ENCODE measurements at places on chromosomes 12 and 14.

- H3K27ac ChIP-seq = no peak overlapping the region
- no peak overlapping the region for H3K4me3 ChIP-seq
- H3K27me3 ChIP-seq = no peaks in the 10 kb centered on the region
- no peak for DNase-seq
- H3K36me3 ChIP-seq = no peaks in the 10 kb centered on the region
- H3K4me1 ChIP-seq = no peaks in the 10 kb centered on the region
Measured at GRCh38 chr14:66530526-66530925, 22.6 kb downstream of the GPHN start.

DNA sequence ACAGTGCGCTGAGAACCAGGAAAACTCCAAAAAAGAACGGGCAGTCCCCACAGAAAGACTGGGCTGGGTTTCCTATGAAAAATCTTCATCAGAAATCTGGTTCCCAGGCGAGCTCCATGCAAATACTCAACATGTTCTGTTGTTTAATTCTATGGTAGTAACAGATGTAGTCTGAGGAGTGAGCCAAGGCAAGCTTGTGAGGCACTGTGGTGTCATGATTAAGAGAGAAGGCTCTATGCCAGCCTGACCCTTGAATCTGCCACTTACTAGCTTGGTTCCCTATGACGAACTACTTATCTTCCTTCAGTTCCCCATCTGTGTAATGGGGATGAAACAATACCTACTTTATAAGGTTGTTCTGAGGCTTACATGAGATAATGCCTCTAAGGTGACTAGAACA, 10.7 kb downstream of the POMT2 start:
- H3K4me1 ChIP-seq = peaks cover 53% of the 10 kb centered on the region
- H3K36me3 ChIP-seq = no peaks in the 10 kb centered on the region
- no peak overlapping the region for H3K27ac ChIP-seq
- no peak overlapping the region for H3K4me3 ChIP-seq
- H3K27me3 ChIP-seq = no peaks in the 10 kb centered on the region
- no peak for DNase-seq

GRCh38 chr12:110186059-110186458, 61.9 kb downstream of the IFT81 start:
- H3K4me1 ChIP-seq = no peaks in the 10 kb centered on the region
- H3K36me3 ChIP-seq = no peaks in the 10 kb centered on the region
- no peak for DNase-seq
- H3K27ac ChIP-seq = no peak overlapping the region
- H3K4me3 ChIP-seq = no peak overlapping the region

GRCh38 chr12:4140581-4141301, 132.8 kb upstream of the CCND2 start:
- H3K4me1 ChIP-seq = no peaks in the 10 kb centered on the region
- no peak overlapping the region for H3K4me3 ChIP-seq
- no peak for DNase-seq
- no peaks in the 10 kb centered on the region for H3K27me3 ChIP-seq
- H3K36me3 ChIP-seq = no peaks in the 10 kb centered on the region

- DNase-seq = peak; percentile 89
- peak within 1 kb of the TSS; percentile 78 for H3K4me3 ChIP-seq
- peaks cover 13% of the 10 kb centered on the region for H3K4me1 ChIP-seq
- peak within 1 kb of the TSS; percentile 83 for H3K27ac ChIP-seq
- H3K36me3 ChIP-seq = no peaks in the 10 kb centered on the region
- H3K27me3 ChIP-seq = no peaks in the 10 kb centered on the region
Measured at GRCh38 chr14:22598099-22598895, at the start of gene ABHD4. Gene ABHD4 (plus strand): TSS chr14:22598300. CDS start chr14:22598307, 7 bp downstream.

Data from testis (tissue), 5 donors.